Sigmoid colon (tissue), 7 donors: ENCODE measurements at places on chromosomes 3 and 15.
A peak's percentile ranks its signal among the peaks of the same experiment; 100 is the strongest.

- no peak for DNase-seq
Measured at GRCh38 chr15:41861736-41862356, 23.2 kb downstream of the PLA2G4B start.

DNA sequence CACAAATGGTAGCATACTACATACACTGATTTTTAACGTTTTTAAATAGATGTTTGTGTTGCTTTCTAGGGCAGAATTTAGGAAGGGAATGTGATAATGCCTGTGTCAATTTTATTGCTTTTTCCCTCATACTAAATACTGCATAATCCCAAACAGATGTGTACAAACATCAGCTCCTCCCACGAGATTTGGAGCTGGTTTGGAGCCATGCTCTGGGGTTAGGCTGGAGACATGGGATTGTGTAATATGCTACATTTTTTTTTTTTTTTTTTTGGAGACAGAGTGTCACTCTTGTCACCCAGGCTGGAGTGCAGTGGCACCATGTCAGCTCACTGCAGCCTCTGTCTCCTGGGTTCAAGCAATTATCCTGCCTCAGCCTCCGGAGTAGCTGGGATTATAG is 80.1 kb downstream of the EBLN2 start:
- no peak for DNase-seq

DNA sequence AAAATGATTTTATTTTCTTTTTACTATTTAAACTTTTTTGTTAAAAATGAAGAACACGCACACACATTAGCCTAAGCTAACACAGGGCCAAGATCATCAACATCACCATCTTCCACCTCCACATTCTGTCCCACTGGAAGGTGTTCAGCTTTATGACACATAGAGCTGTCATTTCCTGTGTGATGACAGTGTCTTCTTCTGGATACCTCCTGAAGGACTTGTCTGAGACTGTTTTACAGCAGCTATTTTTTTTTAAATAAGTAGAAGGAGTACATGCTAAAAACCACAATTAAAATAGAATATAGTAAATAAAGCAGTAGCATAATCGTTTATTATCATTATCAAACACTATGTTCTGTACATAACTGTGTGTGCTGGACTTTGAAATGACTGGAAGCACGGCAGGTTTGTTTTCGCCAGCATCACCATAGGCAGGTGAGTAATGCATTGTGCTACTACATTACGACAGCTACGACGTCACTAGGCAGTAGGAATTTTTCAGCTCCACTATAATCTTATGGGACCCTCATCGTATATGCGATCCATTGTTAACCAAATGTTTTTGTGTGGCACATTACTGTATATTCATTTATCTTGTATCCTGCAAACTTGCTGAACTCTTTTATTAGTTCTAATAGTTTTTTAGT is 72.8 kb downstream of the KLF15 start:
- DNase-seq = no peak

- DNase-seq = no peak
Measured at GRCh38 chr15:60883691-60884640, 345.1 kb downstream of the RORA start.

GRCh38 chr3:157290766-157291165 is 130.8 kb upstream of the CCNL1 start:
- DNase-seq = no peak

- no peak for DNase-seq
Measured at GRCh38 chr3:123153125-123154019, 48.4 kb upstream of the SEC22A start.

- DNase-seq = peak; percentile 98
Measured at GRCh38 chr15:74598126-74598842, 17.4 kb upstream of the CLK3 start.

DNA sequence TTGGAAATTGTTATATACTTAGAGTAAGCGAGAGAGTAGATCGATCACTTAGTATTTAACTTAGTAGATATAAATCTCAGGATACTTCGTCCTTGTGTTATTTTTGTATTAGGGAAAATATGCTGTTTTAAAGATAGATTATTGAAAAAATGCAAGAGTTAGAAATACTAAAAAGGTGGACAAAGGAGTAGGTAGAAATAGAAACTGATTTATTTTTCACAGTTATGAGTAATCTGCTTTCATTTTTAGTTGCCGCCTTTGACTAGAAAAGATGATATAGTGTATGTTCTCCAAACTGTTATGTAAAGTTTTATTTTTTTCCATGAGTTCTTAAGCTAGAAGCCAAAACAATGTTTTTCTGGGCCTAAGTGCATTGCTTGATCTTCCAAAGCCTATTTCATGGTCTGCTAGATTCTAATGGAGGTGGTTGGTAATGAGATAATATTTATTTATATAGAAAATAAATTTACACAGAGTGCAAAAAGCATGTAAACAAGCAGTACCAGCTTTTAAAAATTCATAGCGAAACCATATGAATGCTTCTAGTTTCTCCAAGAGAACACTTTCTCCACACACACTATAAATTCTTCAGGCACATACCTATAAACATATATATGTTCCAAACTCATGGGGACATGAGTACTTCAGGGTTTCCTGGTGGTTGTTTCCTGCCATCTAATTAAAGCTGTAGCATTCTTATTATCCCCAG is 61.1 kb downstream of the DIPK2A start:
- DNase-seq = no peak

DNA sequence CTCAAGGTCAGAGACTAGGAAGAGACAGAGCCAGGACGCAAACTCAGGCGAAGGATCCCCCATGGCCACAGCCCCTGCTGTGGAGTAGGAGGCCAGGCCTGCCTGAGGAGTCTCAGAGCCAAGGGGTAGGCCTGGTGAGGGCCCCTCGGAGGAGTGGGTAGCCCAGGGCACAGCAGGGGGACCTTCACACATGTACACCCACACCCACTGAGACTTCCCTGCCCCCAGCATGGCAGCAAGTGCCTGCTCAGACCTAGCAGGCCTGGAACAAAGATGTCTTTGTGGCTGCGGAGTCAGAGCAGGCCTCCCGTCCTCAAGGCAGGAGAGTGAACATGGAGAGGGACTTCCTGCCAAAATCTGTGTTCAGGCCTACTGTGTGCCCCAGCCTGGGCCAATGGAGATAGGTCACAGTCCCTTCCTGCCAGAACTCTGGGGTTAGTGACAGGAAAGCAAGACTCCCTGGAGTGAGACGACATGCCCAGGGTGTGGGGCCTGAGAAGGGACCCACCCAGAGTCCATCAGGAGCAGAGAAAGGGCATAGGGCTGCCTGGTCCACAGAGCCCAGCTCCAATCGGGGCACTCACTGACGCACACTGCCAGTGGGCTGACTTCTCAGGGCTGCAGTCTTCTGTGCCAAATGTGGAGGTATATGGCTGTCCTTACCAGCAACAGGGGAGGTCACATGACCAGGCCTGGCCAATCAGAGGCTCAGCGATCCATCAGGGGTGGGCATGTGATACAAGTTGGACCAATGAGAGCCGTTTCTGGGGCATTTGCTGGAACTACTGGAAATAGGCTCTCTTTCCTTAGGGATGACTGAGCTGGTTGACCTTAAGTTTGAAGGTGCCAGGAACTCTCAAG is 2.3 kb downstream of the GRIP2 start:
- DNase-seq = peak; percentile 27

GRCh38 chr3:138675393-138675792 is 66.8 kb downstream of the FAIM start:
- no peak for DNase-seq

DNA sequence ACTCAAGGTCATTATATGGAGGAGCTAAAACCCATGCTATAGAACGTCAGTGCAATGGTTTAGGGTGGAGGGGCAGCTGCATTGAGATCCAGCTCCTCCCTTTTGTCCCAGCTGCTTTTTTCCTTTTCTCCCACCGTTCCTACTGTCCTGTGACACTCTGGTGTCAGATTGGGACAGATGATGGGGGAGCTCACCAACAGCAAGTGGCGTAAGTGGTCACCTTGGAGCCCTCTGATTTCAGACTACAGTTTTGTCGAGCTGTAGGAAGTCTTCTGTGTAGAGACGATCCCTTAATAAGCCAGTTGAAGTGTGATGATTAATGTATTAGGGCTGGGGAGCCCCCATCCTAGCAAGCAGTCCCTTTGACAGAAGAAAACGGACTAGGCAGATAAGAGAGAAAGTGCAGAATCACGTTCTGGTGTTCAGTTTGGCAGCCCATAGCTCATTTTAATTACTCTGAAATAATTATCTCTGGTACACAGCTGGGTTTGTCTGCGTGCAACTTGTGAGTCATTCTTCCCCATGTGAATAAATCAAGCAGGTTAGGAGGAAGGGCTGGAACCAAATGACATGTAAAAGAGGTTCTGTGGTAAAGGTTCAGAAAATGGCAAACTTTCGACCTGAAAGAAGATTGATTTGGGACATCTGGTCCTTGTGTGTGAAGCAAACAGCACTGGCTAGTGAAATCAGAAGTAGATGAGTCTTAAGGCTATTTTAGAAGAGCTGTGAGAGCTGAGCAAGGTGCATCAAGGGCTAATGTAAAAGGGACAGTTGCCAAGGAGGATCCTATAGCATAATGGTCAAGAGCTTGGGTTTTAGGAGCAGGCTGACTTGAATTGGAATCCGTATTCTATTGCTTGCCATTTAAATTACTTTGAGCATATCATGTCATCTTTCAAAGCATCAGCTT is 241.4 kb downstream of the EDEM1 start:
- no peak for DNase-seq

DNA sequence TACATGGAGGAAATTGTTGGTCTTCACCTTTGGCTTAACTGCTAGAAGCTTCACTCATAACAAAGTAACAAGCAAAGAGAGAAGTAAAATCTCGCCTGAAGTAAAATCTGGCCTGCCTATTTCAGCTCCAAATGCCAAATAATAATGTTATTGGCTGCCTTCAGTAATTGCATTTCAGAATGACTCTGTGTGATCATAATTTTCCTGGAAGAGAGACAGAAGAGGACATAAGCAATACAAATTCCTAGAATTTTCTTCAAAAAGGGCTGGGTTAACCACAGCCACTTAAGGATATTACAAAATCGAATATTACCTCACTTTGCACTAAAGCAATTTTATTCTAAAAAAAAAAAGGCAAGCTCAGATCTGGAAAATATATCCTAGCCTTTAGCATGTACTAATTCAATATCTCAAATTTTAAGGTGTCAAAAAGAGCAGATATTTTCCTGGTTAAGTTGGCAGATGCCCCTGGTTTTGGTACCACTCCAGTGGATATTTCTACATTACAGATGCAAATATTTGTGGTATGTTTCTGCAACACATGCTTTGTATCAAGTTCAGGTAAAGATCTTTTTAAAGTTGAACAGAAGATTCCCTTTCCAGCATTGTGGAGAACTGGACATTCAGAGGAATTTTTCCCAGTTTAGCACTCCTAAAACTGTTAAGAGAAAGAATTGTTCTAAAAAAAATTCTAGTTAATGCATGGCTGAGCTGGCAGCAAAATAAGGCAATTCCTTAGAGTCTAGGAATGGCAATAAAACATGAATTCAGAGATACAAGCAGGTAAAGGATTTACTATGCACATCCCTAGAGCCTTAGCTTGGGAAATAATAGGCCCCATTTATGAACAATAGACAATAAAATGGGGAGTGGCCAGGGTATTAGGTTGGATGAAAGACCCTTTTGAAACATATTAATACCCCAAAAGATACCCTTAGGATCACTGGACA is 116.7 kb downstream of the STAC start:
- DNase-seq = no peak

- DNase-seq = no peak
Measured at GRCh38 chr15:29852201-29852600, 29.9 kb upstream of the TJP1 start.

GRCh38 chr3:23749609-23750008 is 56.1 kb upstream of the UBE2E1 start:
- no peak for DNase-seq

GRCh38 chr15:67998599-67999133 is 55.4 kb upstream of the PIAS1 start:
- DNase-seq = no peak

- DNase-seq = no peak
Measured at GRCh38 chr3:41092844-41093243, 106.5 kb upstream of the CTNNB1 start.

- peak; percentile 86 for DNase-seq
Measured at GRCh38 chr3:196423044-196423781, 9.0 kb downstream of the UBXN7 start.

- DNase-seq = no peak
Measured at GRCh38 chr3:55951388-55951787, 464.3 kb upstream of the WNT5A start.

DNA sequence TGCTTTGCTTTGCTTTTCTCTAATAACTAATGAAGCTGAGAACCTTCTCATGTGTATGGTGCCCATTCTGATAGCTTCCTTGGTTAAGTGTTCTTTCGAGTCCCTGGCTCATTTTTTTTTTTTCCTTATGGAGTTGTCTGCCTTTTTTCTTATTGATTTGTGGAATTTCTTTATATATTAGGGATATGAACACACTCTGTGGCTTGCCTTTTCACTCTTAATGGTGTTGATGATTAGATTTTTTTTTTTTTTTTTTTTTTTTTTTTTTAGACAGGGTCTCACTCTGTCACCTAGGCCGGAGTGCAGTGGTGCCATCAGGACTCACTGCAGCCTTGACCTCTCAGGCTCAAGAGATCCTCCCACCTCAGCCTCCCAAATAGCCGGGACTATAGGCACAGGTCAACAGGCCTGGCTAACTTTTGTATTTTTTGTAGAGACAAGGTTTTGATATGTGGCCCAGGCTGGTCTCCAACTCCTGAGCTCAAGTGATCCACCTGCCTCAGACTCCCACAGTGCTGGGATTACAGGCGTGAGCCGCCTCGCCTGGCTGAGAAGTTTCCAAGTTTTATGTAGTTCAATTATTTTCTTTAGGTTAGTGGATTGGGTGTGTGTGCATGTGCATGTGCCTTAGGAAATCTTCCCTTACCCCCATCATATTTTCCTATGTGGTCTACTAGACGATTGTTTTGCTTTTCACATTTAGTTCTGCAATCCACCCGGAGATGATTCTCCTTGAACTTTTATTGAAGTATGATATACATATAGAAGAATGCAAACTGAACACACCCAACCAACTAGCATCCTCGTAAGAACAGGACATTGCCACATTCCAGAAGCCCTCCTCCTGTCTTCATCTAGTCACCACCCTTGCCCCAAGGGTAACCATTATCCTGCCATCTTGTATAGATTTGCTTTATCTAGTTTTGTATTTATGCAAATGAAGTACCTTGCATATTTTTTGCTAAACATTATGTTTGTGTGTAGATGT is 1.7 kb upstream of the SNRPA1 start:
- DNase-seq = no peak

DNA sequence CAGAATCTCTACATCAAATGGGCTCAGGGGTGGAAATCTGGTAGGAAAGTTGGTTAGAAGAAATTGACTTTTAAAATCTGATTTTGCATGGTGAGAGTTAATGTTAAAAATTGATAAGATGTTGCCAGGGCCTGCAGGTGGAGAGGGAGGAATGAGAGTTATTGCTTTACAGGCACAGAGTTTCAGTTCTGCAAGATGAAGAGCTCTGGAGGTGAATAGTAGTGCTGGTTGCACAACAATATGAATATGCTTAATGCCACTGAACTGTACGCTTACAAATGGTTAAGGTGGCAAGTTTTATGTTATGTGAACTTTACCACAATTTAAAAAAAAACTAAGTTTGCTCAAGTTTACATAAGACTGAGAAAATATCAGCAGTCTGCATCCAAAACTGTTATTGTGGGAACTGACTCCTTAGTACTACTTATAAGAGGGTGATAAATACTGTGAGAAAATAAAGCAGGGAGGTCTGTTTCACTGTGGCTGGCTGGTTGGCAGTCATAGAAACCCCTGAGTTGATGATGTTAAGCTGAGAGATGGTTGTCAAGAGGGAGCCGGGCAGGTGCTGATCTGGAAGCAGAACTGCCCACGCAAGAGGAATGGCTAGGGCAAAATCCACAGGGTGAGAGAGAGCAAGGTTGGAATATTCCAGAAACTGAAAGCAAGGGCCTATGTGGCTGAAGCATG is 144.9 kb downstream of the EDEM1 start:
- no peak for DNase-seq
